ENCODE measurements at places on chromosomes 13 and 19. TPM values are rescaled to one million over a fixed set of nuclear protein-coding genes. Genes with fewer than 3 reads are reported as not detected.

DNA sequence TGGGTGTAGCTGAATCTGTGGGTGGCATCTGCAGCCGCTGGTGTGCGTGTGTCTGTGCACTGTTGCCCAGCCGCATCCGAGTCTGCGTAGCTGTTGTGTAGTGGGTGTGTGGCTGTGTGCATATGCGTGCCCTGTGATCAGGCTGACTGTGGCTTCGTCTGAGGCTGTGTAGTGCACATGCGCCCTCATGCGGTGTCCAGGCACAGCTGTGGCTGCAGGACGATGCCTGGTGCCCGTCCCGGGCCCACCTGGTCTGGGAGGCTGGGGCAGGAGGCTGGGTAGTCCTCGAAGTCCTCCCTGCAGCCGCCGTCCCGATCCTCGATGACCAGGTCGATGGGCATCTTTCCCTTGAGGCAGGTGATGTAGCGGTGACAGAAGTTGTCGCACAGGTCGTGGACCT is 4.9 kb downstream of the MEIS3 start:
- no peak for DNase-seq

GRCh38 chr13:40311356-40312101 is 354.9 kb downstream of the FOXO1 start:
- no peak for DNase-seq

GRCh38 chr13:50094615-50095293 is 79.5 kb downstream of the KCNRG start:
- no peak for DNase-seq

GRCh38 chr13:113035213-113035800 is 66.3 kb downstream of the MCF2L start:
- peak; percentile 10 for DNase-seq

DNA sequence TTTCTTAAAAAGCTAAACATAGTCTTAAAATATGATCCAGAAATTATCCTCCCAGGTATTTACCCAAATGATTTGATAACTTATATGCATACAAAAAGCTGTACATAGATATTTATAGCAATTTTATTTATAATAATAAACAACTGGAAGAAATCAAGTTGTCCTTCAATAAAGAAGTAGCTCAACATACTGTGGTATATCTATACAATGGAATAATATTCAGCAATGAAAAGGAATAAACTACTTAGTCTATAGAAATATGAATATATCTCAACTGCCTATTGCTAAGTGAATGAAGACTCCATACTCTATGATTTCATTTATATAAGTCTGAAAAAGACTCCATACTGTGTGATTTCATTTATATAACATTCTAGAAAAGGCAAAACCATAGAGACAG is 47.1 kb upstream of the SLAIN1 start:
- no peak for DNase-seq

DNA sequence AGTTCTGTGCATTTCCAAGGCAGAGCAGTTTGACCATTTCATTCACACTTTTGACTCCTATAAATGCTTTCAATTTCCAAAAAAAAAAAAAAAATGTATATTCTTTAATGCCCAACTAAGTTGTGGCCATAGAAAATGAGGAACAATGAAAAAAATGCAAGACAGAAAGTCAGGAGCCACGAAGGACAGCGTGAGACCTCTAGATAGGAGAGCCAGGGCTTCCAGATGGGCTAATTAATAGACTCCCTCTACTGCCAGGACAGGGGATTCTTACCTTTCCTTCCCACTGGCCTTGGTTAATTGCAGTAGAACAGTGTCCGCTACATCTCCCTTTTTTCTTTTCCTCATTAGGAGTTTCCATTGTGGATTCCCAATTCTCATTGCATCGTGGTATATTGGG is 8.6 kb downstream of the FPR3 start:
- no peak for DNase-seq

- DNase-seq = no peak
Measured at GRCh38 chr13:50691681-50692263, 151.7 kb downstream of the DLEU7 start.

GRCh38 chr19:34255546-34255945 is 1.2 kb downstream of the GARRE1 start:
- DNase-seq = no peak

GRCh38 chr19:3094601-3095440 is 659 bp downstream of the GNA11 start:
- DNase-seq = no peak

GRCh38 chr19:47896773-47897172 is 10.7 kb upstream of the SULT2A1 start:
- no peak for DNase-seq

CLEC17A gene
- total RNA-seq = not detected

ZNF569 gene
- total RNA-seq = 6.4 TPM

KLC3 gene
- total RNA-seq = not detected

DLL3 gene
- not detected for total RNA-seq

Measured in heart right ventricle (tissue), 16 donors.